ENCODE measurements at places on chromosomes 5 and 9.

- DNase-seq: no peak
Observed at GRCh38 chr5:75886706-75887105, 169.5 kb upstream of the POC5 start.

DNA sequence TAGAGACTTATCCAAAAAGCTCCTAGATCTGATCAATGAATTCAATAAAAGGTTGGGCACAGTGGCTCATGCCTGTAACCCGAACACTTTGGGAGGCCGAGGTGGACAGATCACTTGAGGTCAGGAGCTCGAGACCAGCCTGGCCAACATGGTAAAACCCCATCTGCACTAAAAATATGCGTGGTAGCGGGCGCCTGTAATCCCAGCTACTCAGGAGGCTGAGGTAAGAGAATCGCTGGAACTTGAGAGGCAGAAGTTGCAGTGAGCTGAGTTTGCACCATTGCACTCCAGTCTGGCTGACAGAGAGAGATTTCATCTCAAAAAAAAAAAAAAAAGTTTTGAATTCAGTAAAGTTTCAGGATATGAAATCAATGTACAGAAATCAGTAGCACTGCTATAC is 20.0 kb downstream of the DCTN4 start:
- no peak for DNase-seq

DNA sequence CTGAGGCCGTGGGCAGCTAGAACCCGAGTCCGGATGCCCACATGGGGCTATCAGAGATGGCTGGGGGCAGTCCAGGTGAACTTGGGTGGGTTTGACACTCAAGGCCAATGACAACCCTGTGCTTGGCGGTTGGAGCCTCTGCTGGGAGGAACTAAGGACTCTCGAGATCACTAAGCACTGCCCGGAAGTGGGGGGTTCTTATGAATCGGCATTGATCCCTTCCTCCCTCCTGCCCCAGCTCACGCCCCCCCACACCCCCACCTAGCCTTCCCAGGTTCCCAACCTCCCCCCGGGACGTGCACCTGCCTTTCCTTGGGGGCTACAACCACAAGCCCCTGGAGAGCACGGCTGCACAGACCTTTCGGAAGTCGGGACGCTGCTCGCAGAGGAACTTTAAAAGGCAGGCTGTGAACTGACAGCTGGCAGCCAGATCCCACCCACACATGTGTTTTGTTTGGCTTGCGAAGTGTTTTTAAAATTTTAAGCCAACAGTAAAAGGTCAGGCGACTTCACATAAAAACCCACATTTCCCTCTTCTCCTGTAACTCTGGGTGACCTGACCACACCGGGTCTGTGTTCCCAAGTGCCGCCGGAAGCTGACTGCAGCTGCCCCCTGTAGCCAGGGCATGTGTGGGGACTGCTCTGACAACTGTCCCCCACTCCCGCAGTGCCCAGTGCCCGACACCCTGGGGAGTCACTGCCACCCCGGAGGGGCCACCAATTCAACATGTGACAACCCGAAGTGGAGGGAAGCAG is 5.1 kb upstream of the RALGDS start:
- no peak for DNase-seq

- DNase-seq: no peak
Observed at GRCh38 chr9:90499761-90500160, 142.9 kb downstream of the DIRAS2 start.

DNA sequence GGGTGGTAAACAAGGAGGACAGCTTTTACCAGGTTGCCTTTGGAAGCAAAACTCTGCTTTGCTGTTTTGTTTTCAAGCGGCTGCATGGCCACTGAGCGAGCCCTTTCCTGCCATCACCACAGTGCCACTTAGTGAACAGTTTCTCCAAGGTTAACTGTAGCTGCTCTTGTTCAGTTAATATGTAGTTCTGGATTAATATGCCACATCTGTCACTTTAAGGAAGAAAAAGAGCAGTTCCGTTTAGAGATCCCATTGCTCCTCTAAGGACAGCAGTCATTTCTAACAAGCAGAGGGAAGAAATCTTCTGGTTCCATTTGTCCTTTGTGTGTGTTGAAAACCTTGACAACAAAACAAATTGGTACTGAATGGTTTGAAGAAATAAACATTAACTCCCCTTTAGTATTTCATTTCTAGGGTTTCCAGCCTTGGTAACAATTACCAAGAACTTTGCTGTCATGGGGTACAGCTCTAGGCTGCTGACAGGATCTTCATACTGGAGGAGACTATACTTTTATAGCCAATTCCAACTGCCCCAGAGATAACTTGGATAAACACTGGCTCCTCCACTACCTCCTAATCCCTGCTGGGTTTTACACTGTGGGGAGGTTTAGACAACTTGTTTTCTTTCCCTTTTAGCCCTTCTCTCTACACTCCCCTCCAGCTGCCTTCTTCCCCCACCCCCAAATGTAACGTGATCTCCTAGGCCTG is 10.3 kb upstream of the ABL1 start:
- no peak for DNase-seq

Data from LoVo (cell line).